Kidney glomerular epithelial cell (primary cell): ENCODE measurements at places on chromosomes 1 and 21.

DNA sequence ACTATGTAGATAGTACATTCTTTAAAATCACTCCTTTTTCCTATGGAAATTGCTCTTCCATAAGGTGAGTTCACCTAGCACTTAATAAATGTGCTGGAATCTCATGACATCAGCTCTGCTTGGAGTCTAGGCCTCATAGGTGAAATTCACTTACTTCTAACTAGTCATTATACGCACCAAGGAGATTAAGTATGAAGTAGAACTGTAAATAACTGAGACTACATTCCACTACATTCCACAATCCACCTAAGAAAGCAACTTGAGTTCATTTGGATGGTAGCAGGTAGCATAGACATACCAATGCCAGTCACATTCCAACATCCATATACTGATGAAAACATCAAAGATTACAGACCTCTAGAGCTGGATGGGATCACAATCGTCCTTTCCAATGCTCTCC, 64.3 kb downstream of the NIBAN1 start:
- DNase-seq = no peak

GRCh38 chr1:185267301-185267700, 49.7 kb downstream of the IVNS1ABP start:
- DNase-seq = no peak

- DNase-seq = no peak
Measured at GRCh38 chr1:9992910-9993309, 4.1 kb upstream of the RBP7 start.

DNA sequence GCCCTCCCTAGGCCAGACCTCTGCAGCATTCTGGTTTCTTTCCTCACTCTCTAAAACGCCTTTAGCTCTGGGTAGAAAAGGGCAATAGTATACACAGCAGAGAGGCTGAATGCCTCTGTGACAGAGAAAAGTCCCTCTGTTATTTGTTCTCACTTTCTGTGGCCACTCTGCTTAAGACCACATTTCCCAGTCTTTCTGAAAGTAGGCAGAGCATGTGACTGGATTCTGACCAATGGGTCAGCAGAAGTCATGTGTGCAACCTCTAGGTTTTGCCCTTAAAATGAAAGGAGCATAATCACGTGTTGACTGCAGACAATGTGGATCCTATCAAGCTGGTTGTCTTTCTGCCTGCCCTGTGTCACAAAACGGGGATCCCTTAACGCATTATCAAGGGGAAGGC, 79.7 kb upstream of the MARK1 start:
- no peak for DNase-seq

- no peak for DNase-seq
Measured at GRCh38 chr1:93584261-93585003, 97.2 kb downstream of the BCAR3 start.

- DNase-seq = peak; percentile 78
Measured at GRCh38 chr1:163315773-163316374, 5.9 kb upstream of the NUF2 start.

- no peak for DNase-seq
Measured at GRCh38 chr1:93988634-93989350, 79.6 kb upstream of the GCLM start.

DNA sequence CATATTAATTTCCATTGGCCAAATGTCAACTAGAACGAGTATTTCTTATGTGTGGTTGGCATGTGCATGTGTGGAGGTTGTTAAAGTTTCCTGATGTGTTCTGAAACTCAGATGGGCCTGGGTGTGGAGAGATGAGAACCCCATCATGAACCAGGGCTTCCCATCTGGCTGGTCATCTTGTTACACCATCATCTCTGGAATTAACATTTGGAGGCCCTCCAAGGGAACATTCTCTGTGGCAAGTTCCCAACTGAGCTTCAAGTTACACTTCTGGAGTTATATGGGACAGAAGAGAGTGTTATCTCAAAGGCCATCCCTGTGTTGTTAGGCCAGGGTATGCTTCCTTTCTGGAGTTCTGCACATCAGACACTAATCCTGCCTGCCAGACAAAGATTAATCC, 183.6 kb downstream of the TTLL7 start:
- DNase-seq = no peak

DNA sequence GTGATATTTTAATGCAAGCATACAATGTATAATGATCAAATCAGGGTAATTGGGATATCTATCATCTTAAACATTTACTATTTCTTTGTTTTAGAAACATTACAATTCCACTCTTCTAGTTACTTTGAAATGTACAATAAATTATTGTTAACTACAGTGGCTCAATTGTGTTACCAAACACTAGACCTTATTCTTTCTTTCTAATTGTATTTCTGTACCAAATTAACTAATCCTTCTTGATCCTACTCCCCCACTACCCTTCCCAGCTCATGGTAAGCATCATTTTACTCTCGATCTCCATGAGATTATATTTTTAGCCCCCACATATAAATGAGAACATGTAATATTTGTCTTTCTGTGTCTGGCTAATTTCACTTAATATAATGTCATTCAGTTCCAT, 95.0 kb upstream of the MROH9 start:
- no peak for DNase-seq

GRCh38 chr21:42671778-42672593, 18.6 kb downstream of the PDE9A start:
- no peak for DNase-seq

GRCh38 chr1:209585672-209586071, 2.2 kb downstream of the CAMK1G start:
- DNase-seq = peak; percentile 15

DNA sequence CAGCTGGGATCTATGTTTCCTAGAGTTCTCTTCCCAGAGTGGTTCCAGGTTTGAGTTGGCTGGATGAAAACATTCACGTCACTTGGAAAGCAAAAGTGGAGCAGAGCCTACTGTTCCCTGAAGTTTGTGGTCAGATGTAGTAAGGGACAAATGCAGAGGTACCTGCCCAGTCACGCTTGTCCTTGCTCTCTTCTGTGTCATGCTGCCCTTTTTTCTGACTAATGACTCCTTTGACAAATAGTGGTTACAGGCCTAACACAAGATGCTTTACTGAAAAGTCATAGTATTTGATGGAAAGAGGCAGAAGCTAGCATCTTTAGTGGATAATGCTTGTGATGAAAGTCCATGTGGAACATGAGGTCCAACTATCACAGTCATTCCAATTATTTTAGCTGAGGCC, 881.4 kb upstream of the B3GALT2 start:
- no peak for DNase-seq

DNA sequence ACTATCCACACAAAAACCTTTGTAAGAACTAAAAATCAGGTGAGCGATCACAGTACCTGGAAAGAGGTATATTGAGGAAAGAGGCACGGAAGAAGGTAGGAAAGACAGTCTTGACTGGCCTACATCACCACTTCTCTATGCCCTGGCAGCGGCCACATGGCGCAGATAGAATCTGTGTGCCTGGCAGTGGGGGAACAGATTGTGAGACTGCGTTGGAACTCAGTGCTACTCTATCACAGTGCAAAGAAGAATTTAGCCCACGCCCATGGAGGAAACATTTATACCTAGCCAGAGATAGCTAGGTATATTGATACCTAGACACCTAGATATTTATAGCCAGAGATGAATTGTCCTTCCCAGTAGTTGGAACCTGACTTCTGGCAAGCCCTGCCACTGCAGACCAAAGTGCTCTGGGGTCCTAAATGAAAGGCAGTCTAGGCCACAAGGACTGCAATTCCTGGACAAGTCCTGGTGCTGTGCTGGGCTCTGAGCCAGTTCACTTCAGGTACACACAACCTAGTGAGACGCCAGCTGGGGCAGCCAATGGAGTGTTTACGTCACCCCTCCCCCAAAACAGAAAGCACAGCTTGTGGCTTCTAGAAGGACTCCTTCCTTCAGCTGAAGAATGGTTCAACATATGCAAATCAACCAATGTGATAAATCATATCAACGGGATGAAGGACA, 51.9 kb downstream of the DHX9 start:
- DNase-seq = no peak

- no peak for DNase-seq
Measured at GRCh38 chr1:26346274-26347033, 7.5 kb downstream of the CRYBG2 start.

GRCh38 chr1:205813755-205814058, 709 bp upstream of the SLC41A1 start:
- DNase-seq = no peak

DNA sequence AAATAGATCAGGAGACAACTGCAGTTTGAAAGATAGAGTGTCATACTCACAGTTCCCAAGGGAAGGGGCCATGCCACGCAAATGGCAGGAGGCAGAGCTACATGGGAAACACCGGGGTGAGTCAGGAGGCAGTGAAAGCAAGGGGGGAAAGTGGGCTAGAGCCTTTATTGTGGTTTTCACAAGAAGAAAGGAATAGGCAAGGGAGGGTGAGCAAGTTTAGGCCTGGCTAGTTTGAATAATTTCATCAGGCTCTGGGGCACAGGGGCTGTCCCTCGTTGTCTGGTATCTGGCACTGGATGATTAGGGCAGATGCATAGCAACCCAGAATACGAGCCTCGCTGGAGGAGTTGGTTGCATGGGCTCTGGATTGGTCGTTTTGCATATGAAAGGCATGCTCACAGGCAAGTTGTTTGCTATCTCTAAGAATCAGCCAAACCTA, 17.0 kb upstream of the ITLN2 start:
- DNase-seq = no peak

DNA sequence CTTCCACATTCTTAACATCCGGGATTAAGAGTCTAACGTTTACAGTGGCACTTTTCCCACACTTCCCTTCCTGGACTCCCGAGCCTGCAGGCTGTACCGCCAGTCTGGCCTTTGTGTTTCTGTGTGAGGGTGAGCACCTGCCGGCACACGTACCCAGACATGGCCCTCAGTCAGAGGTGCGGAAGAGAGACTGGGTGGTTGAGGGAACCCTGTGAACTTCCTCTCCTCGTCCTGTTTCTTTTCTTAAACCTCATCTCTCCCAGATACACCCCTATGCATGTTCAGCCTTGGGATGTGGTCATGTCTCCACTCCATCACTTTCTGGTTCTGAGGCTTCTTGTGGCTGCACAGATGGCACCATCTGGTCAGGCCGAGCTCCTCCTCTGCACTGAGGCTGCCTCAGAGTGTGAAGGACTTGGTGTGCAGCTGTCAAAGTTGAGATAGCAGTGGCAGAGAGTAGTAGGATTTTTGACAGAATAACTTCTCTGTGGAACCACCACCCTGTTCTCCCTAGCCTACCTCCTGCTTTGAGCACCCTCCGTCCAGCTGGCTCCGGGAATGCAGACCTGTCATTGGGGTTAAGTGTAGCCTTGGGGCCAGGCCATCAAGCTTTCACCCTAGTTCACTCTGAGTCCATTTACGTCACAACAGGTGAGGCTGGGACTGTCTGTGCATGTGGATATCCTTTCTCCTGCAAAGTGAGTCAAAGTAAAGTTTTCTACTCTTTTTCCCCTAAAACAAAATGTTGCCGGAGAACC, 31.4 kb downstream of the VASH2 start:
- no peak for DNase-seq

DNA sequence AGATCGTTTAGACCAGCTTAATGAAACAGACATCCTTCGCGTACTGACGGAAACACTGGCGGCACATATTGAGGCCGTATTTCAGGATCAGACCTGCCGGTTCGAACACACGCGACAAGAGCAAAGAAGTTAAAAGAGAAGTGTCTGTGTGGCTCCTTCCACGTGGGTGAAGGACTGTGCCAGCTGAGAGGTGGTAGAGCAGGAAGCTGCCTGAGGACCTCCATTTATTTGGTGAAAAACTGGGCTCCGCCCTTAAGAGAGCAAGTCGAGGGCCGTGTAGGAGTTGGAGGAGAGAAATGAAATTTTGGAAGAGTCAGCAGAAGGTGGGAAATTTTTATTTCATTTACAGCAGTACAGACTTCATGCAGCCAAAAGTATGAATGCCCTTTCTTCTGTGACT, 38.8 kb upstream of the ADORA3 start:
- DNase-seq = no peak

- DNase-seq = no peak
Measured at GRCh38 chr1:227487606-227488005, 75.8 kb upstream of the ZNF678 start.

GRCh38 chr1:36166938-36167905, 11.3 kb downstream of the MAP7D1 start:
- no peak for DNase-seq

DNA sequence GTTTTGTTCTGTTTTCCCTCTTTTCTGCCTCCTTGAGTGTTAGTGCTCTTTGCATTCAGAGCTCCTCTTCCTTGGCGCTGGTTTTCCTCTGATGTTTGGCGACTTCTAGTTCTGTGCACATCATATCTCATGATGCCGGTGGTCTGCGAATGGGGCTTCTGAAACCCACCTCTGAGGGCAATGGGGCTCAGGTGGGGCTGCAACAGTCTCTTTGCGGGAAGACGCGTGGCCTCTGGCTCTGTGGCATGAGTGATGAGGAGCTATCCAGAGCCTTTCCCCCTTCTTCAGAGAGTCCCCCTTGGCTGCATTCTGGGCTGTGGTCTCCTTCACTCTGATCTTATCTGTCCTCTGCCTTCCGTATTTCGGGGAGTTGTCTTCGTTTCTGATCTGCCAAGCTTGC, 39.0 kb downstream of the TNFRSF8 start:
- no peak for DNase-seq

GRCh38 chr21:35088319-35088771, 39.2 kb upstream of the RUNX1 start:
- DNase-seq = no peak

GRCh38 chr1:9787702-9788101, 36.1 kb downstream of the CLSTN1 start:
- no peak for DNase-seq

GRCh38 chr1:247468481-247469140, 10.7 kb upstream of the OR2B11 start:
- no peak for DNase-seq

GRCh38 chr1:79617777-79618176, 611.2 kb upstream of the ADGRL4 start:
- DNase-seq = no peak

DNA sequence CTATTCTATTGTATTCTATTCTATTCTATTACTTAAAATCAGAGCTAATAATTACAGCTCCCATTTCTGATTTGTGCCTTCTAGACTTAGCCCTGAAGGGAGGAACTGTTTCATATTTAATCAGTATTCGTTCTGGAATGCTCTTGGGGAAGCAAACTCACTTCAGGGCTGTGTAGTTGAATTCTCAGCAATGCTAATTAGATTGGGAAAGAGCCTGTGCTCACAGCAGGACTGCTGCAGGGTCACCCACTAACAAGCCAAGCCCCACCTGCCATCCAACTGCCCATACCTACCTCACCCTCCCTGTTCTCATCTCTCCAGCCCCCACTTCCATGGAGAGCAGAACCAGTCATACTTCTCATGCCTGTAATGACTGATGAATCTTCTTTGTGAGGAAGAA, 464.2 kb downstream of the PTPRU start:
- DNase-seq = no peak

- DNase-seq = no peak
Measured at GRCh38 chr1:169610108-169610507, 19.8 kb downstream of the SELP start.

GRCh38 chr1:59514061-59514909, 217.4 kb downstream of the FGGY start:
- no peak for DNase-seq

DNA sequence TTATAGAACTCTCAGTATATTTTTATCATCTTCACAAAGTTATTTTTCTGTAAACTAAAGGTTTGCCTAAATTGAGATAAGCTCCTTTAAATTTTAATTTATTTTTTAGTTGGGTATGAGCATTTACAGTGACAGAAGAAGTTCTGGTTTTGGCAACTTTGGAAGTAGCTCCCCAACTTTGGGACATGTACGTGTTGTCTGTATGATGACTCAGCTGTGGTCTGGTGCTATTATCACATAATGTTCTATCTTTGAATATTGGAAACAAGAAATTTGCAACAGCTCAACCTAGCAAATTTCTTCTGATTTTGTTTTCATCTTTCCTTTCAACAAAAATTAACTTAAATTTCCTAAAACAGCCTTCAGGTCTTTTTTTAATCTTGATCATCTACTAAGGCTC, 46.6 kb upstream of the C1orf105 start:
- no peak for DNase-seq

- no peak for DNase-seq
Measured at GRCh38 chr1:64427879-64428278, 42.0 kb upstream of the CACHD1 start.
